ENCODE measurements at places on chromosomes 2 and 18.

GRCh38 chr2:218389333-218390150, 7.5 kb downstream of the SLC11A1 start:
- DNase-seq: no peak

DNA sequence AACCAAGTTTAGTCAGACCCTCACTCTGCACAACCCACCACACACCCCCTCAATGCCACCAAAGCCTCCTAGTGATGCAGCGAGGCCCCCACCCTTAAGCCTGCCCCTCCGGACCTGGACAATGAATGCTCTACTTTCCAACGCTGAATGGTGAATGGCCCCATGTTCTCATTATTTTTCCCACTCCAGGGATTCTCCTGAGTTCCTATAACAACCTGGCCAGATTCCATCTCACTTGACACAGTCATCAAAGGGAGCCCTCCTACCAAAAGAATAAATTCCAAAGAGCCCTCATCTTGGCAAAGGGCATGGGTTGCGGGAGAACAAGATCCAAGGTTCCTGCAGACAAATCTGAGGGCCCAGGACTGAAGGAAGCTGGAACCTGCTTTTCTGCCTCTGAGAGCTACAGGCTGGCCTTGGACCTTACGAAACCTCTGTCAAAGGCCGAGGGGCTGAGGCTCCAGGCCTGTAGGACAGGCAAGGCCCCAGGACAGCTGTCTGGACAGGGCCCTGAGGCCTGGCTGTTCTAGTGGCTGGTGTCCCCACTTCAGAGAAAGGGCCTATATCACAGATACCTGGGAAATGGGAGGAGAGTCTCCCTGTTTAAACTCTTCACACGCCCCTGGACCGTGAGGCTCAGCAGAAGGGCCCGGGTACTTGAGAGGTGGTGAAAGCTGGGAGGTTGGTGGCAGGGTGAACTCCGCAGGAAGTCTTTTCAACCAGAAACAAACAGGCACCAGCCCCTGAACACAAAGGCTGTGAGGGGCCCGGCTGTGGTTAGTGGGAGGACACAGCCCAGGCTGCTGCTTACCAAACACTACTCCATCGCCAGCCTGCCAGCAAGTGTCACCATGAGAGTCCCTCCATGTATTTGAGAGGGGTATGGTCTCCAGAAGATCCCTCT, 27.3 kb downstream of the SFXN5 start:
- peak; percentile 54 for DNase-seq

GRCh38 chr2:58762176-58762781, 521.2 kb upstream of the FANCL start:
- peak; percentile 63 for DNase-seq

DNA sequence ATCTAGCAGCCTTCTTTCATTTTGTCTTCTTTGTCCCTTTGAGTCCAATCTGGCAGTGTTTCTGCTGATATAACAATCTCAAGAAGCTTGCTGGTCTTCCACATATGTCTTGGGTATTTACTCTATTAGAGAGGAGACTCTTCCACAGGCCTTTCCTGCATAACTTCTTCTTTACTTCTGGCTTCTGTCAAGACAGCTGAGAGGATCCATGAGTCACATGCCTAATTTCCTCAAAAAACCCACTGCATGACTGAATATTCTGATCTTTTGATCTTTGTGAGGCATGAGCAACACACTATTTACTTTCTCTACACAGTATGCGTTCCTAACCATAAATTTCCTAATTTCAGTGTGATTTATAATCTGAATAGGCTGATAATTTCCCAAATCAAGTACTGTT, 5.1 kb upstream of the DCC start:
- DNase-seq: peak; percentile 46

- DNase-seq: no peak
Observed at GRCh38 chr2:75573145-75573878, 12.6 kb upstream of the EVA1A start.

DNA sequence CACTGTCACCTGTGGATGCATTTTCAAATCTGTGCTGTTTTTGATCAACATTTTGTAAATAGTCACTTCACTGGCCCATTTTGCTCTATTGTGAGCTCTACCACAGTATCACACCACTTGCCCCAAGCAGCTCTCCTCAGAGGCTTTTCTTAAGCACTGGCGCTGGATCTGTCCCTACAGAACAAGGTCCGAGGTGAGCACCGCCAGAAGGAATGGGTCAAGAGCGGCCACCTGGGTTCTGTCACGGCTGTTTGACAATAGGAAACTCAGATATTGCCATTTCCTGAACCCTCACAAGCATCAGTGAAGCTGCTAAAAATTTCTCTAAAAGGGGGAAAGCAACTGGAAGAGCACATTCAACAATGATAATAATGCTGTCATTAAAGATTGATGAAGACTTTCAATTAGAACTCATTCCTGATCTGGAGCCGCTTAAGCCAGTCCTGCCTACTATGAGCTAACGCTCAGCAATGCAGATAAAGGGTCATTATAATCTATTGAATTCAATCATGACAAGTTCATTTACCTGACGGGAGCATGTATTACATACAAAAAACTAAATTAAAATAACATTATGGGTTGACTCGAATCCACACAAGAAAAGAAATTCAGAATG, 514.0 kb downstream of the GALR1 start:
- DNase-seq: no peak

DNA sequence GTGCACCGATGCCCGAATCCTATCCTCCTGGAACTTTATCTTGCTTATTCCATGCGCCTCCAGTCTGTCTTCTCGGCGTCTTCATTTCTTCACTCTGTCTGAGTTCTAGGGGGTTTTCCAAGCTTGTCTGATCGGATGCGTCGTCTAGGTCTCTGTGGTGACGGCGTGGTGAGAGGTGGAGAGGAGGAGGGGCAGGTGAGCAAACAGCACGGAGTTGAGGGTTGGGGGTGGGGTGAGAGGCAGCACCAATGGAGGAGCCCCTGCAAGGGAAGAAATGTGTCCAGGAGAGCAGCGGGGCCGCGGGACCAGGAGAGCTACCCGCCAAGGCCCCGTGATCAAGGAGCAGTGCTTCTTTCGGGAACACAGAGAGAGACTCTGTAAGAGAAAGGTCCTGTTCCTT, 131.3 kb upstream of the TWIST2 start:
- DNase-seq: no peak

GRCh38 chr18:57915865-57916582, 112.9 kb upstream of the ATP8B1 start:
- DNase-seq: no peak

DNA sequence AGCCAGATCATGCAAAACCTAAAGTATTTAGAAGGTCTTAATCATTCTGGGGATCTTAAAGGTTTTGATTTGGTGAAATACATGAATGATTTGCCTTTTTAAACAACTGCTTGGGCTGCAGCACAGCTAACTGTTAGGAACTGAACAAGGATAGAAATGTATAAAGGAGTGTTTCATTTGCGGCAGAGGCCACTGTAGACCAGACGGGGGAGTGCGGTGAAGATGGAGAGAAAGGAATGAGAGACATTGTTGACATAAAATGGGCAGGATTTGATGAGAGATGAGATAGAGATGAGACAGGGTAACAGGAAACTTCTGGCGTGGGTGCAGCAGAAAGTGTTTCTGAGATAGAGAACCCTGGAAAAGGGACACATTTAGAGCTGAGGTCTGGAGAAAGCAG, 308.1 kb downstream of the TMX3 start:
- DNase-seq: no peak

DNA sequence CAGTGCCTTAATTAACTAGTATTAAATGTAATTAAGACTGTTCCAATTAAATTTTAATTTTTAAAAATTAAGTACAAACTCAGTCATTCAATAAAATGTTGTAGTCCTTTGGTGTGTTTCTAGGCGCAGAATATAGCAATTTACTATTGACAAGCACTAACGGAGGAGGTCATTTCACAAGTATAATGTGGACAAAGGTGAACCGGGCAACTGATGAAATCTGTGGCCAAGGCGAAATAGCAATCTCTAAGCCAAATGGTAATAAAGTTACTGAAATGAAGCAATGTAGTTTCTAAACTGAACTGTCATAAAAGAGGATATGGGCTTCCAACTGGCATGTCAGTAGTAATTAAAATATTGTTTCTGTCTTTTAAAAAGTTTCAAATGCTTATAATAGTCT, 27.5 kb downstream of the FIGN start:
- no peak for DNase-seq

GRCh38 chr2:126769118-126769517, 113.2 kb downstream of the GYPC start:
- DNase-seq: no peak

DNA sequence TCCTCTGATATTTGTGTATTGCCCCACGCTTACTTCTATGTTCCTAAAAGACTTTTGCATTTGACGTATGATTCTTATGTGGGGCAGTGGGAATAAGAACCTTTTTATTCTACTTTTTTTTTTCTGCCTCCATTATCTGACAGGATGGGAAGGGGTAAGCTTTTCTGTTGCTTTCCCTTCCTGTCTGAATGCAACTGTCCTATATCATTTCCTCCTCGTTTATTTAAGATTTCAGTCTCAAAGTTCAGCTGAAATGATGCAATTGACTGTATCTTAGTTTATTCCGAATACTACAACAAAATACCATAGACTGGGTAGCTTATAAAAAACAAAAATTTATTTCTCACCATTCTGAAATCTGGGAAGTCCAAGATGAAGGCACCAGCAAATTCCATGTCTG, 24.1 kb upstream of the HNMT start:
- DNase-seq: no peak

GRCh38 chr18:54871231-54871630, 43.0 kb downstream of the RAB27B start:
- no peak for DNase-seq

All from astrocyte of the cerebellum (primary cell).